ENCODE measurements at places on chromosomes 13 and 19. TPM values are rescaled to one million over a fixed set of nuclear protein-coding genes. Genes with fewer than 3 reads are reported as not detected.

- DNase-seq, result no peak
These were observed 35.1 kb downstream of the ENOX1 start for GRCh38 chr13:43751624-43752023.

- DNase-seq, result no peak
These were observed 58.2 kb downstream of the EFNB2 start for GRCh38 chr13:106477303-106477702.

DNA sequence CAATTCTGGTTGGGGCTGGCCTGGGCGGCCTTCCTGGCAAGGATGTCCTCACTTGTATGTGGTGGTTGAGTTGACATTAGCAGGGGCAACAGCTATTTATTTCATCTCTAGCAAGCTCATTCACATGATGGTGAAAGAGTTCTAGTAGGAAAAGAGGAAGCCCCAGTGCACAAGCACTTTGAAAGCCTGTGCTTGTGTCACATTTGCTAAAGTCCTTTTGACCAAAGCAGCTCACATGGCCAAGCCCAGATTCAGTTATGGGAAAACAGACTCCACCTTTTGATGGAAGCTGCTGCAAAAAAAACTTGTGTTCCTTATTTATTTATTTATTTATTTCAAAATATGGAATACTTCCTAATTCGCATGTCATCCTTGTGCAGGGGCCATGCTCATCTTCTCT lies 17.2 kb downstream of the GTF2F2 start:
- no peak for DNase-seq

DNA sequence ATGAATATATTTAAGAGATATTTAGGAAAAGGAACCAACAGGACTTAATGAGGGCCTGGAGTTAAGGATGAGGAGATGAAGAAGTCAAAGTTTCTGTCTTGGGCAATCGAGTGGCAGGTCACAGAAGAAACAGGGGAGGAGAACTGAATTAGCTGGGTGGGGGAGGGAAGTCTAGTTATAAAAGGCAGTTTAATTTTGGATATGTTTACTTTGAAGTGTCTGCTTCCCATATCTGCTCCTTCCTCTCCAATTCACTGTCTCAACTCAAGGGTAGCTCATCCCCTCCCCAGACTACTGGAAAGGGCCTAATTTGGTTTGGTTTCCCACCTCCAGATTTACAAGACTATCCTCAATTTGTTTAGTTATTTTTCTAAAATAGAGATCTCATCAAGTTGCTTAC lies 195.9 kb downstream of the VWA8 start:
- no peak for DNase-seq

- DNase-seq, result no peak
These were observed 943 bp downstream of the ZNF302 start for GRCh38 chr19:34678421-34678820.

DNA sequence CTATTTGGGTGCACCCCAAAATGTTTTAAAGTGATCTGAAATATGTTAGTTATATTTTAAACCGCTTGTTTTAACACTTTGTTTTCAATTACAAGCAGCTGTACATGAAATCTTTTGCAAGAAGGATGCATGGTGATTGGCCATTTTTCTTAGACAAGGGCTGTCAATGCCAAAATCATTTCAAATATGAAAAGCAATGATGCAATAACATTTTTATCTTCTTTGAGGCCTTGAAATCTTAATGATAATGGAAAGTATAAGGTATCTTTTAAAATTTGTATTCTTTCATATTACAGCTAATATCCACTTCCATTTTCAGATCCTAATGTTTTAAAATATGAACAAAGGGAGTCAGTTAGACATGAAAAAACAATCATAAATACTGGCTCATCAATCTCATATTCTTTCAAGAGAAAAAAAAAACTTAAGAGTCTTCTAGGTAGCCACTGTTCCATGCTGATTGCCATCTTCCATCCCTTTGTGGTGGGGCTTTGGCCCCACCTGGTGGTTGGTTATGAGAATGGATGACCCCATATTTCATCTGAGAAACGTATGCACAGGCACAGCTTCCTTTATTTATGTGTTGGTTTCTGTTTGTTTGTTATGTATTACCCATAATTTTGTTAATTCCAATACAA lies 330.3 kb upstream of the MIR17HG start:
- DNase-seq, result peak; percentile 42

SMIM24 gene
- 0.90 TPM for polyA plus RNA-seq

- no peak for DNase-seq
These were observed 70.3 kb downstream of the TEX29 start for GRCh38 chr13:111390522-111391270.

GRCh38 chr19:33376941-33377557 lies 3.5 kb downstream of the CEBPG start:
- DNase-seq, result peak; percentile 89

FCAR gene
- polyA plus RNA-seq, result not detected

PNMA8C gene
- not detected for polyA plus RNA-seq

All from mammary epithelial cell (primary cell).